Stimulated activated CD8-positive, alpha-beta memory T cell treated with anti-CD3 and anti-CD28 coated beads, Interleukin-12 subunit alpha, Interleukin-12 subunit beta, amount 100 ng/mL, for 4 hours (primary cell): ENCODE measurements at places on chromosomes 11 and 22.

DNA sequence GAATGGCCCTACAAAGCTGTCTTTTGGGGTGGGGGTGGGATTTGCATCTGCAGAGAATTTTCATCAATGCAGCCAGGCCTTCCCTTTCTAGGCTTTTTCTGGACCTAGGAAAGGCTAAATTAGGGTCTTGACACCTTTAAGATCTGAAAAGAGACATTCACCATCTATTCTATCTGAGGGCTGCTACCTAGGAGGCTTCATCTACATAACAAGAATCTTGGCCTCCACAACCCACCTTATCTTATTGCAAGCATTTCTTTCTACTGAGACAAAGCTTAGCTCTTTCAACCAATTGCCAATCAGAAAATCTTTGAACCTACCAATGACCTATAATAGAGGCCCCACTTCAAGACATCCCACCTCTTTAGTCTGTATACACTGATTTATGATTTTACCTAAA, 20.7 kb upstream of the INCENP start:
- no peak for DNase-seq

DNA sequence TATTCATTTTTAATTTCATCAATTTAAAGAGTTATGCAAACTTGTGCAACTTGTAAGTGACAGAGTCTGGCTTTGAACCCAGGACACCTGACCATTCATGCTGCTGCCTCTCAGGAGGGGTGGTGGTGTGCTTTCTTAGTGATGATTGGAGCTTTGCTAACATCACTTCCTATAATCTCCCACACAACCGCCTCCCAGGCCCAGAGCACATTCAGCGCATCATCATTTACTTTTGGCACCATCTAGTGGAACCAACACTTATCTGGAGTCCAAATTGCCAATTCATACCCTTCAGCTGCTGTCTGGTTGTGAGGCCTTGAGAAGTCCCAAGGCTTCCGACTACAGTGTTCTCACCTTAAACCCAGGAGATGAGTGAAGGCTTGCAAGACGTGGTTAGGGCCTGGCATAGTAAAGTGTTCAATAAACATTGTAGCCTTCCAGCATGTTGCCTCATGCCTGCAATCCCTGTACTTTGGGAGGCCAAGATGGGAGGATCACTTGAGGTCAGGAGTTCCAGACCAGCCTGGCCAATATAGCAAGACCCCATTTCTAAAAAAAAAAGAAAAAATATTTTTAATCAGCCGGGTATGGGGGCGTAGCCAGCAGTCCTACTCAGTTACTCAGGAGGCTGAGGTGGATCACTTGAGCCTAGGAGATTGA, 1.1 kb upstream of the TTLL1 start:
- no peak for DNase-seq

DNA sequence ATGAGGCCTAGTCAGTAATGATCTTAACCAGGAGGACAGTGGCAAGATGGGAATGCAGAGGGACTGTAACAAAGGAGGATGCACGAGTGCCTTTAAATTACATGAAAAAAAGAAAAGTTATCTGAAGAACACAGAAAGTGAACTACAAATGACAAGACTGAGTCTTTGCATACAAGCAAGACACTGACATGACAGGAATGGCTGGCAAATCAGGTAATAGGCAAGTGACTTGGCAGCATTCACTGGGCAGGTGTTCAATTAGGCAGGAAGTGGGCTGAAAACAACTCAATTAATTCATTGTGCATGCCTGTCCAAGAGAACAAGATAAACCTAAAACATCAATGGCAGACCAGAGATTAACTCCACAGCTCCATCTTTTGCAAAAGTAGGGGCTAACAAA, 24.0 kb downstream of the SMCO4 start:
- DNase-seq: no peak

GRCh38 chr11:102306817-102307726, 10.2 kb upstream of the BIRC3 start:
- no peak for DNase-seq

DNA sequence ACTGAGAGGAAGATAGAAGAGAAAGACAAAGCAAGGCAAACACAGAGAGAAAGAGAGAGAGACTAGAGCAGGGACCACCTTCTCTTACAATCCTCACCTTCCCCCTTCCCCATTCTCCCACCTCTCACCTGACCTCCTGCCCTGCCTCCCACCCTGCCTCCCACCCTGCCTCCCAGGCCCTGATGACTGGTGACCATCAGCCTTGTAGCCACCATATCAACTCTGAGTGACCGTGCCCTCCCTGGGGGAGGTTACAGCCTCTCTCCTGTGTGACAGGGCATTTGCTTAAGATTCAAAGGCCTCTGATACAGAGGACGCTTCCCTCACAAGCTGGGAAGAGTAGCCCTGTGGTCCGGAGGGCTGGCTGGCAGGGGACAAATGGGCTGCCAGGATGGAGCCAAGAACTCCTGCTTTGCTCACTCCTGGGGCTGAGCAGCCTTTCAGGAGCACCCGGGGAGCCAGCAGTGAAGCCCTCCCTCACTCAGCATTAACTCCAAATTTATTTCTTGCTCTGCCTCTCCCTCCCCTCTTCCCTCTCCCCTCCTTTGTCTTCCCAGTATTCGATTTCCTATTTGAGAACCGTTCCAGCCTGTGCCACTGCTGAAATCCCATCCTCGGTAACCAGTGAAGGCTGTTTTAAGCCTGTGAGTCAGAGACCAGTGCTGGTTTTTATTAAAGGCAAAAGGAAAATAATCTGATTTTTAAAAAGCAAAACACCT, 125.2 kb upstream of the SYT13 start:
- DNase-seq: no peak

DNA sequence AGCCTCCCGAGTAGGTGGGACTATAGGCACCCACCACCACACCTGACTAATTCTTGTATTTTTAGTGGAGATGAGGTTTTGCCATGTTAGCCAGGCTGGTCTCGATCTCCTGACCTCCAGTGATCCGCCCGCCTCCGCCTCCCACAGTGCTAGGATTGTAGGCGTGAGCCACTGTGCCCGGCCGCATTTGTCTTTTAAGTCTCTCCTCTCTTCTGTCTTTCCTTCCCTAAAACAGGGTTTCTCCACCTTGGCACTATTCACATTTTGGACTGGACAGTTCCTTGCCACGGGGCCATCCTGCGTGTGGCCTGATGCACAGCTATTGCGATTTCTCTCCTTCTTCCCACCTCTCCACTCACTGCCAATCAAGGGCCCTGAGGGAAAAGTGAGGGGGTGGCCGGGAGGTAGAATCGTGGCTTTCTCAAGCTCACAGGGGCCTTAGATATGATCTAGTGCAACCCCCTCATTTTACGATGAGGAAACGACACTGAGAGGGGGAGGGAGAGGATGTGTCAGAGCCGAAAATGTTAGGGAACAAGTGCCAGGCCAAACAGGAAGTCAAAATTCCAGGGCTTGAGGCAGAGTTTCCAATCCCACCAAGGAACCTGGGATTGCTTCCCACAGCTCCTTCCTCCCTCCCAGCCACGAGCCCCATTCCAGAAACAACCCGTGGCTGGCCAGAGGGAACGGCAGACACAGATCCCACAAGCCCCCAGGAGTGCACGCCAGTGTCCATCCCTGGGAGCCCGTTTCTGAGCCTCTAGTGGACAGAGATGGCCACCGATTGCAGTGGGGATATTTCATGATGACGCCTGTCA, 21.2 kb downstream of the SCGB1A1 start:
- DNase-seq: no peak

- DNase-seq: no peak
Measured at GRCh38 chr11:70592641-70593165, 194.4 kb downstream of the CTTN start.

- DNase-seq: no peak
Measured at GRCh38 chr11:21768388-21768787, 424.5 kb upstream of the ANO5 start.

DNA sequence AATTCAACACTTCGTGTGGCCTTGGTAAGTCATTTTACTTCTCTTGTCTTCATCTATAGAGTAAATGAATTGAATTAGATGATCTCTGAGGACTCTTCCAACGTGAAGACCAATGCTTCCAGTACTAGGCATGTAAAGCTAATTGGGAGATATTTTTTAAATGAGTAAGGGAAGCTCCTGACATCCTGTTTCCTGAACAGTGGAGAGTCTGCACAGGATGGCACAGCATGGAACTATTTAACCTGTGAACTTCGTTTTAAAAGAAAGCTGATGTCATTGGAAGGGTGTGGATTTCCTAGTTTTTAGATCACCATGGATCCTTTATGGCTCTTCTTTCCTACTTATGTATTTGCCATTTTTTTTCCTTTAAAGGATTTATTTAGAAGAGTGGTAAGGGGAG, 48.4 kb upstream of the HSD17B12 start:
- no peak for DNase-seq

DNA sequence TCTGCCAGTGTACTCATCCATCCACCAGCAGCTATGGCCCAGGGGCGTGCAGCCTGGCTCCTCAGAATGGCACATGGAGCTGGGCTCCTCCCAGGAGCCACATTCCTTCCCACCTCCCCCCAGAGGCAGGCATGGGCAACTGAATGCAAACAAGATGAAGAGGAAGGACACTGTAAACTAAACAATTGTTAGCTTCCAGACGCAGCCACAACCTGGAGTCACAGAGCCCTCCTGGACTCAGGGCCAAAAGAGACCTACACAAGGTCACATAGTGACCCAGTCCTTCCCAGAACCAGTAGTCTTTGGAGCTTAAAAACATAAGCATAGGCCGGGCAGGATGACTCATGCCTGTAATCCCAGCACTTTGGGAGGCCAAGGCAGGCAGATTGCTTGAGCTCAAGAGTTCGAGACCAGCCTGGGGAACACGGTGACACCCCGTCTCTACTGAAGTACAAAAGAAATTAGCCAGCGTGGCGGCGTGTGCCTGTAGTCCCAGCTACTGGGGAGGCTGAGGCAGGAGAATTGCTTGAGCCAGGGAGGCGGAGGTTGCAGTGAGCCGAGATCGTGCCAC, 30.7 kb upstream of the CLDN5 start:
- DNase-seq: no peak

DNA sequence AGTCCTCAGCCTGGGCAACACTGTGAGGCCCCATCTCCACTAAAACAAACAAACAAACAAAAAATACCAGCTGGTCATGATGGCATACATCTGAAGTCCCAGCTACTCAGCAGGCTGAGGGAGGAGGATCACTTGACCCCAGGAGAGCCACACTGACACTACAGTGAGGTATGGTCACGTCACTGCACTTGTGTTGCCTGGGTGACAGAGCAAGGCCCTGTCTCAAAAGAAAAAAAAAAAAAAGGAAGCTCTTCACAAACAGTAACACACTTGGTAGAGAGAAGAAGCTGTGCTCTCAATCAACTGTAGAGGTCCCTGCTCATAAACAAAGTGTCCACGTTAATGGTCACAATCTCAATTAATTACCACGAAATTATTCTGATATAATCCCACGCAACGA, 401.6 kb upstream of the CCDC90B start:
- no peak for DNase-seq

- no peak for DNase-seq
Measured at GRCh38 chr11:111253131-111253530, 7.6 kb downstream of the POU2AF2 start.

DNA sequence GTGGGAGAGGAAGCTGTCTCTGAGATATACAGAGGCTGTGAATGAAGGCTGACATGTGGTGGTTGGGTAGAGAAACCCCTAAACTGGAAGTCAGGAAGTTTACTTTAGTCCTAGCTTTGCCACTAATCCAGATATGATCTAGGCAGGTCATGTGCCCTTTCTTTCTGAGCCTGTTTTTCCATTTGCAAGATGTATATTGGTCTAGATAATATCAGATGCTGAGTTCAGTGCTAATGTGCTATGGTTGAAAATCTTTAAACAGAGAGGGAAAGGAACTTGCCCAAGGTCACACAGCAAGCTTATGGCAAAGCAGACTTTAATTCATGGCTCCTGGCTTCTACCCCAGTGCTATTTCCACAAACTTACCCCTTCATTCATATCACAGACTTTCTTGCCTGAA, 25.7 kb upstream of the TPBGL start:
- no peak for DNase-seq

DNA sequence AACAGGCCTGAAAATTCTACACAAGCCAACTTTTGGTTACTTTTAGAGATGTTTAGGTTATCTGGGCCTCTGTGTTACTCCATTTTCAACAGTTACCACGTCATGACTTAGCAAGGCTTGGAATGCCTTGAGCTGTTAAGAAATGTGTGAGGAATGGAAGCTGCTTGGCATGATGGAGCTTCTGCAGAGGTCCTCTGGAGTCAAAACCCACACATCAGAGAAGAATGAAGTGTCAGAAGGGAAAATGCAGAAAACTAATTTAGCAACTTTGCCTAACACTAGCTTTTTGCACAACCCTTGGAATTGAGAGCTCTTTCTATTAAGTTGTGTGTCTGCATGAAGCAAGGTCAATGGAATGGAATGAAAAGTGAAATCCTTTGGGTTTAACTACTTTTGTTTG, 27.4 kb downstream of the FAT3 start:
- no peak for DNase-seq

DNA sequence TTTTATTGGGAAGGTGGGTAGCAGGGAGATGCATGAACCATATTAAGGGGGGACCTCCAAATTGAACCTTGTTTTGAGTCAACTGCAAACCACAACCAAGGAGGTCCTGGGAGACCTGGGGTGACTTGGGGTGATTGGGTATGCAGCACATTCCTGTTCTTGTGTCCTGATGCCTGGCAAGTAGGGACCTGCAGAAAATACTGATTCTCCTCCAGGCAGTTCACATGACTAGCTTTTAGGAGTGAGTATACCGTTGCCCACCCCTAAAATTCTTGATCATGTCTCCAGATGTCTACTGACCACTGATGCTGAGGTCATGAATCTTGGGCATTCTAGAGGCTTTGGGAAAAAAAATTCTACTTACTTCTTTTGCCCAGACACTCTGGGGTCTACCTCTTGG, 6.3 kb downstream of the EHF start:
- DNase-seq: no peak

GRCh38 chr11:14320020-14320419, 39.0 kb downstream of the RRAS2 start:
- DNase-seq: no peak

DNA sequence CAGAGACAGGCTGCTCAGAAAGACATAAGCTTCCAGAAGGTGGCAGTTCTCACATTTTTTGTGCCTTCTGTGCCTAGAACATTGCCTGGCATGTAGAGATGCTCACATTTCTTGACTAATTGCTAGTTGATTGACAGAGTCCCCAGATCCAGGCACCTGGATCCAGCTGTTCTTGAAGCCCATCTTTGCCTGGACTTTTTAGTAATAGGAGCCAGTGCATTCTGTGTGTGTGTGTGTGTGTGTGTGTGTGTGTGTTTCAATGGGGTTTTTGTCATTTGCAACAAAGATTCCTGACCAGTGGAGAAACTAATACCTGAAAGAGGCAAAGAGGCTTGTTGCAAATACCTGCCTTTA, 15.1 kb downstream of the MRGPRF start:
- DNase-seq: no peak

- no peak for DNase-seq
Measured at GRCh38 chr22:44671742-44672141, 30.3 kb upstream of the PRR5 start.

GRCh38 chr11:112156153-112156955, 7.5 kb downstream of the IL18 start:
- no peak for DNase-seq

DNA sequence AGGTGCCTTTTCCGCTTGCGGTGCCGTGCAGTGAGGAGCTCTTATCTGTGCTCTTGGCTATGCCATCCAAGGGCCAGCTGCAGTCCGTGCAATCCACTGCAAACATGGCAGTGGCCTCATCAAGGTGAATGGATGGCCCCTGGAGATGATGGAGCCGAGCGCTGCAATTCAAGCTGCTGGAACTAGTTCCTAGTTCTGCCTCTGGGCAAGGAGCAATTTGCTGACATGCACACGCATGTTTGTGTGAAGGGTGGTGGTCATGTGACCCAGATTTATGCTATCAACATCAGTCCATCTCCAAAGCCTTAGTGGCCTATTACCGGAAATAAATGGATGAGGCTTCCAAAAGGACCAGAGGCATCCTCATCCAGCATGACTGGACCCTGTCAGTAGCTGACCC, 3.1 kb upstream of the EHD1 start:
- no peak for DNase-seq
